Natural killer cell (primary cell): ENCODE measurements at places on chromosomes 4 and X. TPM values are rescaled to one million over a fixed set of nuclear protein-coding genes. Genes with fewer than 3 reads are reported as not detected.

The GABRE gene
- total RNA-seq = not detected

The RAB40AL gene
- not detected for total RNA-seq

The MAGEA6 gene
- total RNA-seq = not detected

The YIPF7 gene
- 0.50 TPM for total RNA-seq

The ABCG2 gene
- 0.61 TPM for total RNA-seq

The HPSE gene
- 1.5 TPM for total RNA-seq

The RS1 gene
- not detected for total RNA-seq

The MAML3 gene
- 5.6 TPM for total RNA-seq

DNA sequence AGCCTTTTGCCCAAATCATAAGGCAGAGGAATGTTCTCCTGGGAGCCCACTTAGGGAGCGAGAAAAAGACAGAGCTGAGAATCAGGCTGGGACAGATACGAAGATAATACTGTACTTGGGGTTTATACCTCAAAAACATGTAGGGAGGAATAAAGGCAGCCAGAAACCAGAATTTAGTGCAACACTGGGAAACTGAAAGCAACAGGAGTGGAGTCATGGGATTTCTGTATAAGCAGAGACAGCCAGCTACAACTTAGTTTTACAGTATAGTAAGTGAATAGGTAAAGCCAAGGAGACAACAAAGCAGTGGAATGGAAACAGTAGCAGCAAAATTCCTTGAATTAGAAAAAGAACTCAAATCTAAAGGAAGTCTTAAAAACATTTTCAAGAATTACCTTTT, 413.2 kb downstream of the FAT4 start:
- no peaks in the 10 kb centered on the region for H3K4me1 ChIP-seq
- no peak overlapping the region for H3K4me3 ChIP-seq
- no peak for DNase-seq
- H3K27ac ChIP-seq = no peak overlapping the region

DNA sequence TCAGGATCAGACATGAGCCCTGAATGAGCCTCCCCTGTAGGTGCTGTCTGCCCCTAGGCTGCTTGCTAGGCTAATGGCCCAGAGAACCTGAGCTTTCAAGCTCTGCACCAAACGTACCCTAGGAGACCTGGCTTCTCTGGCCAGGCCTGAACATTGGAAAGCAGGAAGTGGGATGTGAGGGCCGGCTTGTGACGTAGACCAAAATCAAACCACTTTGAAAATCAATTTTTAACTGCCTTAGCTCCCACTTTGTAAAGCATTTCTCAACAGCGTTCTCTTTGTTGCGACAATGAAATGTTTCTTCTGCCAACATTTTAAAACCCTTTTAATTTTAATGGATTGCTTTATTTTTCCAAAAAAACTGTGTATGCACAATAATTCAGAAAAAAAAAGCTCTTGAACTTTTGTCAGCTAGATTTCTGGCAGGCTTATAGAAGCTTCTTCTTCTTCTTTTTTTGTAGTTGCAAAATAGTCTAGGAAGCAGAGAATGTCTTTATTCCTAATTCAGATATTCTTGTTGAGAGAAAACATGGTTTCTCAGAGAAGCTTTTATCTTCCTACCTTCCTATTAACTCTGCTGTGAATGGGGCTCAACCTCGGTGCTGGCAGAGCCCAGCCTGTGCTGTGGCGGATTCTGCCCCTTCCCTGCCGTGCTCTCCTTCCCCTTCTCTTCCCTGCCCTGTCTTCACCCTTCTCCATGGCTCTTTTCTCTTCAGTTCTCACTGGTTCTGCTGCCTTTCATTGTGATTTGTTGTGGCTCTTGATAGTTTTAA, 145.2 kb upstream of the SFRP2 start:
- no peaks in the 10 kb centered on the region for H3K4me1 ChIP-seq
- no peak overlapping the region for H3K27ac ChIP-seq
- no peak for DNase-seq
- no peaks in the 10 kb centered on the region for H3K36me3 ChIP-seq
- no peak overlapping the region for H3K4me3 ChIP-seq

- H3K27me3 ChIP-seq = no peaks in the 10 kb centered on the region
- H3K4me1 ChIP-seq = peaks cover 3% of the 10 kb centered on the region
- H3K27ac ChIP-seq = no peak overlapping the region
These were observed 99.7 kb downstream of the AFF1 start for GRCh38 chr4:87034527-87034926.

DNA sequence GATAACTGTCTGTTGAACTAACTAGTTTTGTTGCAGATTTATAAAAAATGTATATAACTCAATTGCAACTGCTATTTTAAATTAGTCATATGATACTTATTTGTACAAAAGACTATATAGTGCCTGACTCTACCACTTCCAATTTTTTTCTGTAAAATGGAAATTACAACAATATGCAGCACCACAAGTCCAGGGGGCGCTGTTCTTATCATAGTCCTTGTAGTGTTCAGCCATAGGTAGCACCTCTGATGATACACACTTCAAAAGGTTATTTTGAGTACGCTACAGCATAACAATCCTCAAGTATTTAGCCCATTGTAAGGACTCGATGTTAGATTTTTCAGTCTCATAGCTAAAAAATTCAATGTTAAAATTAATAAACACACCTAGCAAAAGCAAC, 174.9 kb downstream of the CORIN start:
- no peak overlapping the region for H3K4me3 ChIP-seq
- no peak overlapping the region for H3K27ac ChIP-seq
- H3K36me3 ChIP-seq = no peaks in the 10 kb centered on the region

DNA sequence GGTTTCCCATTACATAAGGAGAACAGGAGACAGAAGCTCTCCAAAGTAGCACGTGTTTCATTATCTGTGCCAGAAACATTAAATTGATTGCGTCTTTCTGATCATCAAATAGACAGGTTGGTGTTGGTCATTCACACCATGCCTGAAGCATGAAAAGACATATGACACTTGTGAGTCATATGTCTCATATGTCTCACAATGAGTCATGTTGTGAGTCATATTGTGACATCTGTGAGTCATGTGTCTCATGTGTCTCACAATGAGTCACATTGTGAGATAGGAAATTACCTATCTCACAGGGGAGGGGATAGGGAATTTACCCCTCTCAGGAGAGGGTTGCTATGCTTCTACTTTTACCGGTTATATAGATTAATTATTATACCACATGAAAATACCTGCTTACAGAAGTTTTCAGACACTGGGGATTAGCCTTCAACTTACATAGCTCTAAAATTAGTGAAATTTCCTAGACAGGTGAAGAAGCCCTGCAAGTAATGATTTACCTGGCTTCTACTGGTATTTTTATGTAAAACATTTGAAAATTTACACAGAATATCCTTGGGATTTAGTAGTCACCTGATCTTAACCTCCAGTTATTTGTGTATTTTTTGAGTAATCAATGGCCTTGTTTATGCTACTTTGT, 80.8 kb downstream of the NPFFR2 start:
- H3K36me3 ChIP-seq = no peaks in the 10 kb centered on the region
- no peak overlapping the region for H3K27ac ChIP-seq
- no peaks in the 10 kb centered on the region for H3K27me3 ChIP-seq
- peaks cover 3% of the 10 kb centered on the region for H3K4me1 ChIP-seq
- no peak for DNase-seq
- H3K4me3 ChIP-seq = no peak overlapping the region

DNA sequence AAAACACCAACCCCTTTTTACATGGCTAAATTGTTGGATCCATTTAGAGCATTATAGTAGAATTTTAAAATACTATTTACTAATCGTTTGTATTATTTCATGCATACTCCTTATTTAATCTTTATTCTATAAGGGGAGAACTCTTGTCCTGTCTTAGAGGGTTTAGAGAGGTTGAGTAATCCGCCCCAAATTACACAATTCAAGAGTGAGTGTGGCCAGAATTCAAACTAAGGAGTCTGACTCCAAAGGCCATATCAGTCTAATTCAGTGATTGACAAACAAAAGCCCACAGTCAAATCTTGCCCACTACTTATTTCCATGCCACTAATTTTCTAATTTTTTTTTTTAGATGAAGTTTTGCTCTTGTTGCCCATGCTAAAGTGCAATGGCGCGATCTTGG, 33.7 kb upstream of the NEIL3 start:
- no peaks in the 10 kb centered on the region for H3K36me3 ChIP-seq
- no peaks in the 10 kb centered on the region for H3K4me1 ChIP-seq
- no peak overlapping the region for H3K4me3 ChIP-seq
- H3K27me3 ChIP-seq = no peaks in the 10 kb centered on the region
- no peak for DNase-seq
- H3K27ac ChIP-seq = no peak overlapping the region

DNA sequence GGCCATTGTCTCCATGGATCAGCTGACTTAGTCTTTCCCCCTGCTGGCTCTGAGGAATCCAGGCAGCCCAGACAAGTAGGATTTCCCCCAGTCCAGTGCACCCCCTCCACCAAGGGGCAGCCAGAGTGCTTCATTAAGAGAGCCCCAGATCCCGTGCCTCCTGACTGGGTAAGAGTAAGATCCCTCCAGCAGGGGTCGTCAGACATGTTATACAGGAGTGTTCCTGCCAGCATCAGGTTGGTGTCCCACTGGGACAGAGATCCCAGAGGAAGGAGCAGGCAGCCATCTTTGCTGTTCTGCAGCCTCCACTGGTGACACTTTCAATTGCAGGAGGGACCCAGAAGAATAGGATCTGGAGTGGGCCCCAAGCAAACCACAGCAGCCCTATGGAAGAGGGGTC, 29.0 kb upstream of the INPP4B start:
- H3K27me3 ChIP-seq = no peaks in the 10 kb centered on the region
- no peak overlapping the region for H3K27ac ChIP-seq
- no peak overlapping the region for H3K4me3 ChIP-seq
- no peaks in the 10 kb centered on the region for H3K36me3 ChIP-seq
- DNase-seq = no peak

GRCh38 chr4:10960389-10960788, 275.8 kb upstream of the CLNK start:
- DNase-seq = no peak
- H3K27me3 ChIP-seq = no peaks in the 10 kb centered on the region
- no peak overlapping the region for H3K4me3 ChIP-seq
- H3K4me1 ChIP-seq = no peaks in the 10 kb centered on the region

- no peaks in the 10 kb centered on the region for H3K4me1 ChIP-seq
- no peak overlapping the region for H3K27ac ChIP-seq
- no peaks in the 10 kb centered on the region for H3K36me3 ChIP-seq
- DNase-seq = no peak
- H3K27me3 ChIP-seq = no peaks in the 10 kb centered on the region
- no peak overlapping the region for H3K4me3 ChIP-seq
These were observed 143.8 kb upstream of the OTUD4 start for GRCh38 chr4:145324161-145324560.

DNA sequence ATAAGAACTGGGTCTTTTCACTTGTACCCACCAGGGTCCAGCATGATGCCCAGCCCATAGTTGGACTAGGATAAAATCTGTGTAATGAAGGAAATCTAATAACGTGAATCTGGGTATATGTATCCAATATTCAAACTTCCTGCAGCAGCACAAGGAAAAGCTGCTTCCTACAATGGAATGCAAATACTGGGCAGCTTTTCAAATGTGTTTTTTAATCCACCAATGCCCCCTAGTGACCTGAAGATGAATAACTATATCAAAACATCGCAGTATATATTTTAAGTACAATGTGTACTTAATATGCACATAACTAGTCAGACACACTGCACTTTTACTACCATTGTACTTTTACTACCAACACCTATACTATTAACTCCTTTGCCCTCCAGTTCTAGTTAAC, 5.3 kb downstream of the APOO start:
- H3K27me3 ChIP-seq = no peaks in the 10 kb centered on the region
- no peak overlapping the region for H3K4me3 ChIP-seq
- no peak overlapping the region for H3K27ac ChIP-seq
- H3K4me1 ChIP-seq = peaks cover 11% of the 10 kb centered on the region
- no peaks in the 10 kb centered on the region for H3K36me3 ChIP-seq
- DNase-seq = no peak

DNA sequence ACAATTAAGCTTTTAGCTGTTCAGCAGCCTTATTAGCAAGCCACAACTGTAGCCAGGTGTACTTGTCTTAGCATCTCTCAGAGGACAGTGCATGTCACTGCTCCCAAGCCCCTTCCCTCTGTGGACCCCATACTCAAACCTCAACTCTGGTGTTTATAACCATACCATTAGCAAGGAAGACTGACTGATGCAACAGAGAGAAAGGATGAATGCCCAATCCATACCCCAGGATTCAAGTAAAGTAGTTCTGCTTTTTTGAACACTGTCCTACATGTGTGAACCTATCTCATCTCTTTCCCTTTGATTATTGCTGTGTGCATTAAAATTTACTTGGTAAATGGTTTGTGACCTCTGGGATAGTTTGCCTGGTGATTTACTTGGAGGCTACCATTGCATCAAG, 22.8 kb upstream of the CYBB start:
- DNase-seq = no peak
- H3K4me1 ChIP-seq = peaks cover 30% of the 10 kb centered on the region
- H3K27ac ChIP-seq = no peak overlapping the region
- H3K4me3 ChIP-seq = no peak overlapping the region
- H3K27me3 ChIP-seq = no peaks in the 10 kb centered on the region

GRCh38 chr4:185381288-185382196, 14.2 kb downstream of the LRP2BP start:
- H3K4me3 ChIP-seq = no peak overlapping the region
- no peaks in the 10 kb centered on the region for H3K36me3 ChIP-seq
- H3K27ac ChIP-seq = no peak overlapping the region
- H3K4me1 ChIP-seq = peaks cover 3% of the 10 kb centered on the region
- DNase-seq = no peak

DNA sequence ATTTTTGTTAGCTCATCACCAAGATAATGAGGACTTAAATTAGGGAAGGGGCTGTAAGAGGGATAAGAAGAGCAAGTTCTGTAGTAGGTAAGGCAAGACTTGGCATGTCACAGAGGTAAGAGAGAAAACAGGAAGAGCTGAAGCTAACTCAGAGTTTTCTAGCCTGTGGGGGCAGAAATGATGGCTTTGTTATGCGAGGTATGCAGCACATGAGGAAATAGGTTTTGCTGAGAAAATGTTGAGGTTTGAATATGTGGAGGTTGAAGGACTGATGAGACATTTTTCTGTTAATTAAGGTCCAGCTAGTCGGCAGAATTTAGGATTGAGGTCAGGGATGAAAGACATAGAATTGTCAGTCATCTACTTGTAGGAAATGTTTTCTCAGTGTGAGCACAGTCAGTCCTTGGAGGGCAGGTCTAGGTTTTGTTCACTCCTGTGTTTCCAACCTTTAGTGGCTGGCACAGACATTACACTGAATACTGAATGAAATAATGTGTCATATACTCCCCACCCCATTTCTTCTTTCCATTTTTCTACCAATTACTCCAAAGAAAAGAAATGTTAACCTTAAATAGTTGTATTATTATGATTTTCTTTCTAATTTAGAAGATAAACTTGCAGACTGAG, 154.0 kb upstream of the AADAT start:
- no peaks in the 10 kb centered on the region for H3K4me1 ChIP-seq

DNA sequence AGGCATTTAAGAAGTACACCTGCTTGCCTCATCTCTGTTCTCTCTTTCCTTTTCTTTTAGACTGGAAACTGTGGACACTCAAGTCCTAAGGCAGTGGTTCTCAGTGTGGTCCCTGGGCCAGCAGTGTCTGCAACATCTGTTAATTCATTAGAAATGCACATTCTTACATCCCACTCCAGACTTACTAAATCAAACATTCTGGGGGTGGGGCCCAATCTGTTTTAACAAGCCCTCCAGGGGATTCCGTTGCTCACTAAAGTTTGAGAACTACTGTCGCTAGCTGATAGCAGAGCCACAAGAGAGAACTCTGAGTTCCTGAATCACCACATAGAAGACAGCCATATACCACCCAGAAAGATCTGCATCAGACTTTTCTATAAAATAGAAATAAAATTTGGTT, 430.6 kb downstream of the BCOR start:
- H3K4me3 ChIP-seq = no peak overlapping the region
- H3K4me1 ChIP-seq = no peaks in the 10 kb centered on the region
- H3K27me3 ChIP-seq = no peaks in the 10 kb centered on the region
- no peaks in the 10 kb centered on the region for H3K36me3 ChIP-seq
